AG08395 (cell line): ENCODE measurements at places on chromosomes 16 and 17.

DNA sequence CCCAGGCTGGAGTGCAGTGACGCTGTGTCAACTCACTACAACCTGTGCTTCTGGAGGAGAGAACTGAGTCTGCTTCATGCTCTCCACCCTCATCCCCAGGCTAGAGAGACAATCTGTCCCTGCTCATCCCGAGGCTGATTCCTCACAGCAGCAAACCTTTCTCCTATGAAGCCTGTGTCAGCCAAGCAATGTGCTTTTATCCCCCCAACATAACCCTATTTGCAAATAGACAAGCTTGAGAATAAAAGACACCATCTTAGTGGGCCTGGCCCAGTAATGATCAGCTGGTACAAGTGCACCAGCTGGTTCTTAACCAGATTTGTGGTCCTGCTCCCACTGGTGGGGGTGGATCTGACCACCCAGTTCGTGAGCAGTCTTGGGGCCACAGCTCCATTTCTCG lies 322.8 kb downstream of the CPPED1 start:
- DNase-seq = no peak

DNA sequence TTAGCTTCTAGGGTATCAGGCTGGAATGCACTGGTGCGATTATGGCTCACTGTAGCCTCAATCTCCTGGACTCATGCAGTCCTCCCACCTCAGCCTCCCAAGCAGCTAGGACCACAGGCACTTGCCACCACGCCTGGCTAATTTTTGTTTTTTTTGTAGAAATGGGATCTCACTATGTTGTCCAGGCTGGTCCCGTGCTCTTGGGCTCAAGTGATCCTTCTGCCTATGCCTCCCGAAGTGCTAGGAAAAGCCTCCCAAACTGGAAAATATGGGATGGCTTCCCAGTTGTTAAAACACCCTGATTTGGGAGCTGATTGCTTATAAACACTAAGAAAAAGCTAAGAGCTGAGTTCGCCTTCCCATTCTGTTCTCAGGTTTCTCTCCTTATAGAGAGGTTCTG lies 6.6 kb upstream of the ZNF263 start:
- no peak for DNase-seq

DNA sequence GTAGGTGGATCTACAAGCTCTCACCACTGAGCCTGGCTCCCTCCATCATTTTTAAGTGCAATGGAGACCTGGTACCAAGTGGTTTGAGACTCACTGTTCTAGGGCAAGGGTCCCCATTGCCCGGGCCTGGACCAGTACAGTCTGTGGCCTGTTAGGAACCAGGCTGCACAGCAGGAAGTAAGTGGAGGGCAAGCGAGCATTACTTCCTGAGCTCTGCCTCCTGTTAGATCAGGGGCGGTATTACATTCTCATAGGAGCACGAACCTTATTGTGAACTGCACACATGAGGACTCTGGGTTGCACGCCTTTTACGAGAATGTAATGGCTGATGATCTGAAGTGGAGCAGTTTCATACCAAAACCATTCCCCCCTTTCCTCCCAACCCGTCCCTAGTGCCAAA lies 6.8 kb upstream of the ZNF594 start:
- DNase-seq = no peak

- DNase-seq = no peak
Observed at GRCh38 chr17:17983376-17983775, 10.7 kb downstream of the DRC3 start.

GRCh38 chr16:57372372-57373116 lies at the start of gene CX3CL1:
CX3CL1 (plus strand) TSS chr16:57372490; CDS start chr16:57372569, 79 bp downstream.
- peak; percentile 70 for DNase-seq

GRCh38 chr16:60279061-60279665 lies 1545.0 kb upstream of the GOT2 start:
- no peak for DNase-seq

DNA sequence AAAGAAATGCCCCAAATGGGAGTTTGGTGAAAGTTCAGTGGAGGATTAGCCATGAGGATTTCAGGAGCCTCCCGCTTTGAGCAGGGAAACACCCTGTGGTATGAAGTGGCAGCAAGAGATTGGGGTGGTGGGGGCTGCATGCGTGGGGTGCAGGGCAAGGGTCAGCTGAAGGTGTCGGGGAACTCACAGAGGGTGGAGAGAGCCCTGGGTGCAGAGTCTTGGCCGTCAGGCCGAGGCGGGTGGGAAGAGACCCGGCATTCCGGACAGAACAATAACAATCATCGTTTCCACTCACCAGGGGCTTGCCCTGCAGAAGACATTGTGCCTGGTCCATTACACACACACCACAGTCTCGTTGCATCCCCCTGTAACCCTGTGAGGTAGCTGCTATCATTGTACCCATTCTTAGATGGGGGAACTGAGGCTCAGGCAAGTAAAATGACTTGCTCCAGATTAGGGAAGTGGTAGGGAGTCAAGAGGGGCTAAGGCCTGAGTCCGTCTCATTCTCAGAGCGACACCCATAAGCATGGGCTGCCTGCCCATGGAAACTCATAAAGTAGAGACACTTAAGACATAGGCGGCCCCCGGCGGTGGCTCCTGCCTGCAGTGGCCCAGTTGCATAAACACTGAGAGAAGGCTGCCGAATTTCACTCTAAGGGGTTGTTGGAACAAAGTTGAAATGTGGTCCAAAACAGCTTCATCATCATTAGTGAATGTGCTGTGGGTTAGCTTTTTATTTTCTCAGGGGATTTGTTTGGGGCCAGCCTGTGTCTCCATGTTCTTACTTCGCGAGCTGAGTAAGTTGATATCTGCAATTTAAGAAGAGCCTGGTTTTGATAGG lies 93.3 kb downstream of the CMIP start:
- DNase-seq = no peak

DNA sequence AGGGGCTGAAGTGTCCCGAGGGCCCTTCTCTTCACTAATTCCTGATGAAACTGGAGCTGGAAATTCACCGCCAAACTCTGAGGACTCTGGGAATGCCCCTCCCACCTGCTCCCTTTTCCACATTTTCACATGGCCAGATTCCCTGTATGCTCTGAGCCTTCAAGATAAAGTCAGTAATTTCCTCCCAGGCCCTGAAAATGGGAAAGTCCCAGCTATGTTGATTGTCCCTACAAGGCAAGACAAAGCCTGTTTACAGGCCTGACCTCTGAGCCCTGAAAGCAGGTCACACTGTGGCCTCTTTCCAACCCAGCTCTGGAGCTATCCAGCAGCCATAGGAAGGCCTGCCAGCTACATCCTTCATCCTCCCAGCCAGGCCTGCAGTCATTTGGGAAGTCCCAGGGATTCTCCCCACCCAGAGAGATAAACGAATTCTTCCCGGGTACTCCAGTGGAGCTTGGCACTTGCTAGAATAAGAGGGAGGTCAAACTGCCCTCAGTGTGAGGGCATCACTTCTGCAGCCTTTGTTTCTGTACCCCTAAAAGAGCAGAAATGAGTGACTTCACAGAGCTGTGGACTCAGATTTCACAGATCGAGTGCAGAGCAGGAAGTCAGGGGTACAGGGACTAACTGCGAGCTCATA lies 19.6 kb upstream of the CCL2 start:
- no peak for DNase-seq

GRCh38 chr16:590188-590814 lies 435 bp downstream of the RAB40C start:
- peak; percentile 46 for DNase-seq

GRCh38 chr17:48751172-48751571 lies 22.6 kb upstream of the HOXB13 start:
- DNase-seq = no peak

DNA sequence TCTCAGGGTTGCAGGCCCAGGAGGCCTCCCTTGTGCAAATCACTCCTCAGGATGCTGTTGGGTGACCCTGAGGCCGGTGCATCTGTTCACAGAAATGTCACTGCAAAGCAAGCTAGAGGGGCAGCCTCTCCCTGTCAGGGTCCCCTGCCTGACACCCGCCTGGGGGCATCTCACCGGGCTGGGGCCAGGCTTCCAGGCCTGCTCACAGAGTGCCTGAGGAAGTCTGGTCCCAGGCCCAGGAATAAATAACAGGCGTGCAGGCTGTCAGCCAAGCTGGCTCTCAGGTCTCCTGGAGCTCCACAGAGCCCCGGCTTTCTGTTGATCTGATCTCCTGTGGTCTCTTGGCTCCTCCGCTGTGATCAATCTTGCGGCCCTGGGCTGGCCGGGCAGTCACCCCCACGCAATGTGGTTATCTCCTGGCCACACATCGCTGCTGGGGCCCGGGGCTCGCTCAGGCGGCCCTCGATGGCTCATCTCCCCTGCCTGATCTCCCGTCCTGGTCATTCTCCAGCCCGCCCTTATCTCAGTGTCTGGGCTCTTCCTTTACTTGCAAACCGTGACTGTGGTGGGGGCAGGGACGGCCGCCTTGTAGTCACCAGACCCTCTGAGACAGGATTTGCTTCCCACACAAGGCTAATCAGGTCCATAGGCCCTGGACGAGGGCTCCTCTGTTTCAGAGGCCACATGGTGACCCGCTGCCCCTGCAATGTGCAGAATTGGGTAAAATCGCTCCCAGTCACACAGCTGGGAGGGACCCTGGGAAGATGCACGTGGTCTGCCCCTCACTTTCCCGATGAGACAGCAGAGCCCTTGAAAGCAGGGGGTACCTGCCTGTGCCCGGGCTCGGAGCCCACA lies 231.2 kb upstream of the GSE1 start:
- DNase-seq = no peak

- DNase-seq = no peak
Observed at GRCh38 chr17:39752241-39752881, 14.6 kb downstream of the GRB7 start.

DNA sequence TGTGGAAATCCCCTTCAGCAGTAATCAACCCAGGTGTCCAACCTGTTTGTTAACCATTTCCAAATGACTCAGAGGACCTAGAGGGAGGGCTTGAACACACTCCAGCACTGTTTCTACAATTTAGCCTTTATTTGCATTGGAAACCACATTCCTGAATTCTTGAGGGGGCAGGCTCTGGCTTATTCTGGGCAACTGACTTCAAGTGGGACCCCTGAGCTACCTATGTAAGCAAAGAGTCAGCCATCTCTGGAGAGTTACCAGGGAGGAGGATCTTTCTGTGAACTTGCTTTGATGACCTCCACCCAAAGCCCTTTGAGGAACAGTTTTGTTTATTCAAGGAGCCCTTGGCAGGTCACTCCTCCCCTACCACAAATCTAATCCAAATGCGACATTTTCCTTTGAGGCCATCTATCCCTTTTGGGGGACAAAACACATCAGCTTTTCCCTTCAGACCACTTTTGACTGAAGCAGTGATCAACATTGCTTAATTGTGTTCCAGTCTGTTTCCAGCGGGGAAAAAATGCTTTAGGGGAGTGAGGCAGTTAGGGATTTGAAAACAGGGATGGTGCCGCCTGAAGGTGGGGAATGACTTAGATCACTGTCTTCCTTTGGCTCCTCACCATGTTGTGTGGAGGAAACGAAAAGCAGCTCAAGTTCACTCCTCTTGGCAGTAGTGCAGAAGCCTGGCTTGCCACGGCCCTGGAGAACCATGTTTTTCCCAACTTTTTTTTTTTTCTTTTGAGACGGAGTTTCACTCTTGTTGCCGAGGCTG lies 46.2 kb downstream of the TUBD1 start:
- peak; percentile 49 for DNase-seq

- DNase-seq = no peak
Observed at GRCh38 chr16:51939378-51939871, 607.5 kb downstream of the TOX3 start.

DNA sequence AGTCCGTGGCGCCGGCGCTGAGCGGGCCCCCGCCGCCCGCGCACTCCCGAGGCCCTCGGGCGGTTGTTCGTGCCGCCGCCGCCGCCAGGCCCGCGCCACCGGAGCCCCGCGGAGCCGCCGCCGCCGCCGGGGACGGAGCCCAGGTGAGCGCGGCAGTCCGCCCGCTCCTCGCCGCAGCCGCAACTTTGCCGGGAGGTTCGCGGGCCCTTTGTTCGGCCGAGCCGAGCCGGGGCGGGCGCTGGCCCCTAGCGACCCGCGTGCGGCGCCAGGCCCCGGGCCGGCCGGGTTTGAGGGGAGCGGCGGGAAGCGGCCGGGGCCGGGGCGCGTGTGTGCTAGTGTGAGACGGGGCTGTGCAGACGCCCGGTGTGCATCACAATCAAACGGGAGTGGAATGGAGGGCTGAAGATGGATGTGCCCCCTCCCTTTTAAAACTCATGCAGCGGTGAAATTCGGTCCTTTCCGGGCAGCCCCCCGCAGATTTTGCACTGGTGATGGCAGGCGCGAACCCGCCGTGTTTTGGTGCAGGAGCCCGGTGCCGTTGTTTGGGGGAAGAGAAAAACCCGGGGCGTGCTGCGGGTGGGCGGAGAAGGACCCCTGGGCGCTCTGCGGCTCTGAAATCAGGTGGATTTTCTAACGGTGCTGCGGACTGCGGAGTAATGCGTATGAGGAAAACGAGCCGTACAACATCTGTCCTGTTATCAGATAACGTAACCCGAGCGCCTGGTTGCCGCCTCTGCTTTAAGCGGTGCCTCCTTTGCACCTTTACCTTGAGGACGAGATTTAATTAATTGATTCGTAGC lies 823 bp downstream of the TNRC6C start:
- DNase-seq = peak; percentile 7

- DNase-seq = no peak
Observed at GRCh38 chr16:20051147-20051546, 22.5 kb downstream of the GPR139 start.

GRCh38 chr16:89841275-89841674 lies 13.0 kb downstream of the SPIRE2 start:
- DNase-seq = no peak

DNA sequence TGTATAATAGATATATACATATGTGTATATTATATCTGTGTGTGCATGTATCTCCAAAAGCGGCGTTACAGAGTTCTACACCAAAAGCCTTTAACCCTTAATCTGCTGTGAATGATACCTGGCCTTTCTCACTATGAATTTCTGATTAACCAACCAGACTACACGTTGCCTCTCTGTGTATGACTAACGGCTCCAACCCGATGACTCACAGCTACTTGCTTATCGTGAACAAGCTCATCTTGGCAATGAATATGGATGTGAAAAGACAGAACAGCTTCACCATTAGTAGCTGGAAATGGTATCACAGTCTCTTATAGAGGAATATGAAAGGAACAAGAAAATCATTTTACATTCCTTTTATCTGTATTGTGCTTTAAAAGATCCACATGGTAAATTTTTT lies 23.8 kb upstream of the ARHGAP44 start:
- peak; percentile 65 for DNase-seq
